ENCODE measurements at places on chromosomes 2 and 18. TPM values are rescaled to one million over a fixed set of nuclear protein-coding genes. Genes with fewer than 3 reads are reported as not detected.

DNA sequence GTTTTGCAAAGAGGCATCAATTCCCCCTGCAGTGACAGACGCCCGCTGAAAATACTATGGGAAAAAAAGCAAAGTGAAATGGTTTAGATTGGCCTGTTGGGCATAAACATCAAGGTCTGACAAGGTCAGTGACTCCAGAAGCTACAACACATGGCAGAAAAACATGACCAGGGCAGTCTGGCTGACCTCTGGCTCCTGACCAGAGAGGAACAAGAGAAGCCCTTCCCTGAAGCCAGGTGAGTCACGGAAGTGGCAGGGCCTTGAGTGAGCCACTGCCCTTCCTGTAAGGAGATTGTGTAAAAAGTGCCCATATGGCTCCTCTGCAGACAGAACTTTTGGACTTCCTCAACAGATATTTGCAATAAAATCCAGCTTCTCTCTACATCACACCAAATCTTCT, 72.0 kb downstream of the DNER start:
- no peak for DNase-seq

NLRC4 gene
- total RNA-seq, result not detected

GRCh38 chr18:9925369-9925768, 11.6 kb downstream of the VAPA start:
- DNase-seq, result no peak

DNA sequence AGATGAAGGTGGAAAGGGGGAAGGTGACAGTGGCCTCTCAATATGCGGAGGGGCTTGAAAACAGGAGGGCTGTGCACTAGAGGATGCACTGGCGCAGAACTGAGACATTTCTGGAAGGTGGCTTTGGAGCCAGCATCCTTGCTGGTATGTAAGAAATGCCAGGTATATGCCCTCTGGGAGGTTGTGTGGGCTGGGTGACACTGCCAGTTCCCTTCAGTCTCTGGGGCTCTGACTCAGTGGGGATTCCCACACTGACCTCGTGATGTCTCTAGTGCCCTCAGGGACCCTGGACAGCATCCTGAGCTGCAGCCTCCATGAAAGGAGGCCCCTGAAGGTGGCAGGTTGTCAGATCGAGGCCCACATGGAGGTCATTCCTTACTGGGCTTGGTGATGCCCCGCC, 74.0 kb downstream of the AGAP1 start:
- no peak for DNase-seq

ALPG gene
- total RNA-seq, result not detected

- DNase-seq, result no peak
Measured at GRCh38 chr2:201709747-201710146, 11.3 kb upstream of the MPP4 start.

CFC1 gene
- not detected for total RNA-seq

C2orf78 gene
- not detected for total RNA-seq

SPP2 gene
- not detected for total RNA-seq

GRCh38 chr18:5416112-5416511, 120.6 kb upstream of the ZBTB14 start:
- DNase-seq, result no peak

- DNase-seq, result no peak
Measured at GRCh38 chr18:26205318-26205717, 20.9 kb upstream of the TAF4B start.

EHD3 gene
- total RNA-seq, result 2.5 TPM

DNA sequence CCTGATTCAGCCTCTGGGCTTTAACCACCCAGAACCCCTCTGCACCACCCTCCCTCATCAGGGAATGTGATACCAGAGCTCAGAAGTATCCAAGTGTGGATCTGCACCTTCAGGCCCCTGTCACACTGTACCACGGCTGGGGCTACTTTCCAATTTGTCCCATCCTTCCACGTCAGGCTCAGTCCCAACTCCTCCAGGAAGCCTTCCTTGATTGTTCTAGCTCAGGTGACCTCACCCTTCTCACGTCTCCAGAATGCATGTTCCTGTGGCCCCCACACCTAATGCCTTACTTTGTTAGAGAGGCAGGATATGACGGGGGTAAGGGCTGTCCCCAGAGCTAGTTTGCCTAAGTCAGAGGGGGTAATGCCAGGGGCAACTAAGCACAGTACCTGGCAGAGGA, 134.3 kb downstream of the TFCP2L1 start:
- no peak for DNase-seq

RGPD3 gene
- not detected for total RNA-seq

TMEM182 gene
- 3.7 TPM for total RNA-seq

DNA sequence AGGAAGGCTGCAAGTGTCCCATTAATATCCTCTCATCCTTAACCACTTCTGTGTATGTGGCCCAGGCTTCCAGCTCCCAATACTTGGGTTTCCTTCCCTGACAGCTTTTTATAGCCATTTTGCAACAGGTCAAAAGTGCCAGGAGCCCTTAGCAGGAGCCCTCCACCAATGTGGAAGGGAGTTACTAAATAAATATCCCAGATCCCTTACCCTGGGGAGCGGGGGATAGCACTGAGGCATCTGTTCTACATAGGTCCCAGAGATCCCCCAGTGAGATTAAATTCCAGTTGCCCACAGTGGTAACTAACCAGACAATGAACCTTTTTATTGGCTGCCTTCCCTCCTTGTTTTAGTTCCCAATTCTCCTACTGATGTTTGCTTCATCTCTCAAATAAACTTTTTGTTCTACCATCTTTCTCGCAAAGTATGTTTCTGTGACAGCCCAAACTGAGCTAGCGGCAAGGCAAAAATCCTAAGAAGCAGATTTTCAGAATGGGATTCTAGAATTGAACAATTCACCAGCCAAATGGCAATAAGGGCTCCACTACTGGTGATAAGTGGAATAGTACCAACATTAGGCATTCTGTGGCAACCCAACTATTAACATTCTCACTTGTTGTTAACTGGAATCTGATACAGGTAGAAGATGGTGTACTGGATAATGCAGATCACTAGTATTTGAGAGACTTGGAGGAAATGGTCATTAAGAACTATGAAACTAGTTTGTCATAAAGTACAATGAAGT, 83.9 kb upstream of the MAPRE2 start:
- no peak for DNase-seq

DNA sequence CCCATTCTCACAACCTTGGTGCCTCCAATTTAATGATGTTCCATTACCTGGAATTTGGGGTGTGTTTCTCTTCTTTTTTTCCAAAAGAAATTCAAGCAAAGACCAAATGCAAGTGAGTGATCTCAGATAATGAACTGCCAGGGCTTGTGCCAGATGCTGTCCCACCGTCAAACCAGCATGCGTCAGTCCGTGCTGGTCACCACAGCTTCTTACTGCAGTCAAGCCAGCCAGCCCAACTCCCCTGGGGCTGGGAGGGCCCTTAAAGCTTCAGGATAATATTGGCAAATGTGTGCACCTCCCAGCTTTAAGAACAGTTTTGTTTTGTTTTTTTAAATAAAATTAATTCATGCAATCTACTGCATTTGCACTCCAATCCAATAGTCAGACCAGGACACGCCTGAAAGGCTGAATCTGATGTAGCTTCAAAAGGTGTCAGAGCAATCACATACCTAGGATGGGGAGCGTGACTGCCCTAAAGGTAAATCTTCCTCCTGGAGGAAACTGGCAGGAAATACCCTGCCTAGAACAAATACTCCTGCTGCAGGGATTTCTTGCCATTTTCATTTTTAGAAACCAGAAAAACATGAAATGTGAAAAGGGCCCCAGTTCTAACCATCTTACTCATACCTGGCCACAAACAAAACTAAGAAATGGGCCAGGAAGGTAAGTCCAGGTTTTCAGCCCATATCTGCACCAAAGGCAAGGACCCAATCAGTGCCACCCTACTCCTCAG, 26.8 kb upstream of the SP3 start:
- no peak for DNase-seq

ATOH8 gene
- total RNA-seq, result not detected

GRCh38 chr2:100629309-100629708, 66.5 kb downstream of the PDCL3 start:
- DNase-seq, result no peak

DNA sequence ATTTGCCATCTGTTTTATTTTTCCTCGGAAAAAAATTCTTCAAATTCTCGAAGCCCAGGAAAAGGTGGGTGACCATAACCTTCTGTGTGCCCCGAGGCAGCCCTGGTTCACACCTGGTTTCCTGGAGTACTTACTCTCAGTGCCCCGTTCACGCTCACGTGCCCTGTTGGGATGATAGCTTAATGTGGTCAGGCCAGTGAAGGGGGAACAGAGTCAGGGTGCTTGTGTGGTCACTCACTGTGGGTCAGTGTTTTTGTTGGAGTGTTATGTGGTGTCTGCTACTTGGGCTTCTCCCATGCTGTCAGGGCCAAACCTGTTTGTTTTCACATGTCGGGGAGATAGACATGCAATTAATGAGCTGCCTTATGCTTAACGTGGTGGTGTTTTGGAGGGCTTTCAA, 78.1 kb downstream of the MAP4K4 start:
- DNase-seq, result no peak

DNA sequence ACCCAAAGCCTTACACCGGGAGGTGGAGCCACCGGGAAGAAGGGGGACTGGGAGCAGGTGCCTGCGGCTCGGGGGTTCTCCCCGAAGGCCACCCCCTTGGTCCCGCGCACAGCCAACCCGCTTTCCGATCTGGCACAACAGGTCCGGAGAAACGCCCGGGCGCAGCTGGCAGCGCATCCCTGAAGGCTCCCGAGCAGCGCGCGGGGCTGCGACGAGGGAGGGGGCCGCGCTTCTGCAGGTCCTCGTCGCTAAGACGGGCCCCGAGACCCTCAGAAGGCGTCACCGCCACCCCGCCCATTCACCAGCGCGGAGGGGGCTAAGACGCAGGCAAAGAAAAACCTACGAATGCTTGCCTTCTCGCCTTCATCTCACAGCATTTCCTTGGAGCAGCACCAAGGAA, 1.8 kb downstream of the CBLN2 start:
- DNase-seq, result no peak

GRCh38 chr2:135931776-135932443, 53.5 kb downstream of the DARS1 start:
- no peak for DNase-seq

MFF gene
- 72.1 TPM for total RNA-seq

RAB17 gene
- not detected for total RNA-seq

- peak; percentile 42 for DNase-seq
Measured at GRCh38 chr2:179021258-179021657, 28.7 kb downstream of the CCDC141 start.

GRCh38 chr18:55856229-55856628, 268.2 kb upstream of the TCF4 start:
- DNase-seq, result no peak

DNA sequence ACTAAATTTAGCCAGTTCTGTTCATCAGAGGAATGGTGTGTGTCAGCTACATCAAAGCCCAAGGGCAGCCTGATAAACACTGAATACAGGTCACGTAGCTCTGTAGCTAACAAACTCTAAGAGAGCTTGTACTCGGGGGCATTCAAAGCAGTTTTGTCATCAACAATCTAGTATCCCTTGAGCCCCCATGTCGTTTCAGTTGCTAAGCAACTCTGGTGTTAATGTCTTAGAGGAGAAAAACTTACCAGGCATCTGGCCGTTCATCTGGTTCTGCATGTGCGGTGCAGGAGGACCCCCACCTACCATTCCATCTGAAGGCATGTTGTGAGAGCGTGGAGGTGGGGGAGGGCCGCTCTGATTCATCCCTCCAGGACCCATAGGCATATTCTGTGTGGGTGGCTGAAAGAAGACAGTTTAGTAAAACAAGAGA, 33.1 kb downstream of the SS18 start:
- DNase-seq, result no peak

GRCh38 chr2:71748227-71748626, 294.9 kb downstream of the DYSF start:
- no peak for DNase-seq

DNA sequence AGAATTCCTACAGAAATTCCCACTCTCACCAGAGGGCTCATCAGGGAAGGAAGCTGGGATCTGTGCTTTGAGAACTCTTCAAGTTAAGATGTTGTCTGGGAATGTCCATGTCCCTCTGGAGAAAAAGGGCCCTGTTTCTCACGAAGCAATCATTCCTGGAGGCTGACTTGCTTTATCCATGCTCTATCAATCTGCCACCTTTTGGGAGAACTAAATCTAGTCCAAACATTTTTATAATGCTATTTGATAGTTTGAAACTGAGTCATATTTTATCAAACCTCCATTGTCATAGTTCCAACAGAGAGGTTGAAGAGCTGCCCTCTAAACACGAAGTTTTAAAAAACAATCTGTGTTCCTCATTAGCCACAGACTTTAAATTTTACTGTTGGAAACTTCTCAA, 219.2 kb downstream of the MTX2 start:
- DNase-seq, result no peak

GRCh38 chr18:48064978-48065600, 134.6 kb upstream of the SMAD2 start:
- no peak for DNase-seq

GRCh38 chr18:5334456-5335075, 39.0 kb upstream of the ZBTB14 start:
- DNase-seq, result no peak

ALKAL2 gene
- total RNA-seq, result not detected

GRCh38 chr2:223641082-223641481, 38.9 kb upstream of the SCG2 start:
- no peak for DNase-seq

DNA sequence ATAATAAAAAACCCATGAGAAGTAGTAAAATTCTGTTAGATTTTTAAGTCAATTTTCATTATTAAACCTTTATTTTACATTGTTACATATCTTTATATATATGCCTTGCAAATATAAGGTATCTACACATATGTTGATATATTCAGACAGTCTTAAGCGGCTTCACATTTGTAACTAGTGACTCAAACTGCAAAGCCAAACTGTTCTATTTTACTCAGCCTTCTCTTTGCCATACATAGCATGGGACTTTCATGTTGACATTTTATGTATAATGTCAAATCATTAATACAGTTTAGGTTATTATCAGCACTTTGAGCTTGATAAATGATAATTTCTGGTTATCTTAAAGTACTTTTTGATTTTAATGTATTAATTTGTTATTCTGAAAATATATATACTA, 125.0 kb upstream of the WDSUB1 start:
- no peak for DNase-seq

DCDC2C gene
- total RNA-seq, result not detected

- no peak for DNase-seq
Measured at GRCh38 chr18:50460716-50461115, 85.9 kb downstream of the SKA1 start.

SKOR2 gene
- total RNA-seq, result not detected

GRCh38 chr18:79690071-79690470, 10.5 kb downstream of the CTDP1 start:
- DNase-seq, result no peak

CACNB4 gene
- 0.76 TPM for total RNA-seq

DNA sequence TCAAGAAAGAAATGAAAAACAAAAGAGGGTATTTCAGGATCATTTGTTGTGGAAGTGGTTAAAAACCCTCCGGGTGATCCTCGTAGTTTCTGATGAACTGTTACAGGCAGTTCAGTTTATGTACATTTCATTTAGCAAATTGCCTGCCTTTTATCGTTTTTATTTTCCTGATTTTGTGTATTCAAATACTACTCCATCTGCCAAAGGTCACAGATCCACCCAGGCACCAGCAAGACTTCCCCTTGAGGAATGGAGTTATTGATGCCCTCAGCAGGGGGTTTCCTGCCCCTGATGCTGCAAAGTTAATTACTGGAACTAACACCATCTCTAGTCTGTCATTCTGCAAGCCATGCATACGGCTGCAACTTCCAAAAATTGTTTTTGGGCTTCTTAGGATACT, 641.9 kb downstream of the SLC4A3 start:
- no peak for DNase-seq

- no peak for DNase-seq
Measured at GRCh38 chr2:27965841-27966240, 75.3 kb downstream of the BABAM2 start.
